ENCODE measurements at places on chromosomes 13 and 19.

DNA sequence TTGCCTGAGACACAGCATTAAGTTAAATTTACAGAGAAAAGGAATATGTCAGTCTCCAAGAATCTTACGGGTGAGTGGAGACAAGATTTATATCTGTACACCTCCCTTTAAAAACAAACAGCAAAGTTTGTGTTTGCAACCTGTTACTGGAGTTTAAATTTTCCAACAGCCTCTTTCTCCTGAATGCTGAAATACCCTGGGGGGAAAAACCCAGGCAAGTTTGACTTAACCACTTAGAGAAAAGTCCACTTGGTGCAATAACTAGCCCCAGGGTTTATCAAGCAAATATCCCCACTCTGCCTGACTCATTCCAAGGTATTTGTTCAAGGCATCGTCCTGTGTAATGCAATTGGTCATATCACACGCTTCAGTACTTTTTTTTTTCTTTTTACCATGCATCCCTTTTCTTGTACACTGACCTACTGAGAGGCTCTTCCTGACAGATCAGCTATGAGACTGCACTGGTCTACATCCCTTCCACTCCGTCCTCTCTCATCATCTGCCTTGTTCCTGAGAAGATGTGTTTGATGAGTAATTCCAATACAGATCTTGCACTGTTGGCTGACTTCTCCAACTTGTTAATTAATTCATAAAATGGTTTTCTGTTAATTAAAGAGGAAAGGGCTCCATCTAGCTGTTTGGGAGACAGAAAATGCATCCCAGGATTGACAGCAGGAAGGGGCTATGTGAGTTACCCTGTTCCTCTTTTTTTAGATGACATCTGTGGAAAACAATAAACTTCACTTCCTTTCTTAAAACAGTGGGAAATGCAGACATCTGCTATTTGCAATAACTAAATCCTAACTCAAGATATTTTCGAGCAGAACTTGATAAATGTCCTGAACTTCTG is 212.5 kb upstream of the IRS2 start:
- DNase-seq = no peak

DNA sequence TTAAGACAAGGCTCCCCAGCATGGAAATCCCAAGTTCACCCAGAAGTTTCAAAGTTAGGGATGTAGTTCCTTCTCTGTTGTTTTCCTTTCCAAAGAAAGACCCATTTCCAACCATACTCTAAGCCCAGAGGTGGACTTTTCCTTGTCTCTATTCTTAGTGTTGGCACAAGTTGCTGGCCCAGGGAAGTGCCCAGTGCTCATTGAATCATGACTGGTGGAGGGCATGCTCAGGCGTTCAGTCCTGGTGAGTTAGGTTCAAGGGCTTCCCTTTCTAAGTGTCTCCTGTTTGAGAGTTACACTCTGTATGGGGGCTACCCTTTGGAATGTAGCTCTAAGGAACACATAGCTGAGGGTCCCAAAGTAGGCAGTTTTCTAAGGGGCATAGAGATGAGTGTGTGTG is 389.5 kb downstream of the KCNRG start:
- DNase-seq = no peak

DNA sequence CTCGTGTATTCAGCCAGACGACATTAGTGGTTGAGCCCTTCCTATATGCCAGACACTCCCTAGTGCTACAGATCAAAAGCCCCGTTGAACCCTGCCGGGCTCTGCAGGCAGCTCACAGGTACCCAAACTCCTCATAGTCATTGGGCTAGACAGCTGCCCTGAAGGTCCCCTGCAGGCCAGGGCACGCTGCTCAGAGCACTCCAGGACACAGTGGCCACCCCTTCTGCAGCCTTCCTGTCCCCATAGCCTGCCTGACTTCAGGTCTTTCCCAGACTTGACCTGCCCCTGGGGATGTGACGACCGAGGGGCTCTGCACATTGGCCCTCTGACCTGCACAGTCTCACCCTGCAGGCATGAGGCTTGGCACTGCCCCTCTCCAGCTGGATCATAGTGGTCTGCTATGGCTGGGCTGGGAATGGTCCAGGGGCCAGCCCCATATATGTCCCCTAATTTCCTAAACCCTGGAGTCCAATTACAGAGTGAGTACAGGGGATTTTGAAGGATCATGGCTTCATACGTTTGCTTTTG is 64.2 kb upstream of the UBAC2 start:
- DNase-seq = no peak

- no peak for DNase-seq
Observed at GRCh38 chr19:3506384-3507340, 551 bp downstream of the FZR1 start.

- no peak for DNase-seq
Observed at GRCh38 chr13:80527400-80527799, 186.5 kb upstream of the SPRY2 start.

GRCh38 chr13:93511011-93511410 is 284.4 kb downstream of the GPC6 start:
- no peak for DNase-seq

DNA sequence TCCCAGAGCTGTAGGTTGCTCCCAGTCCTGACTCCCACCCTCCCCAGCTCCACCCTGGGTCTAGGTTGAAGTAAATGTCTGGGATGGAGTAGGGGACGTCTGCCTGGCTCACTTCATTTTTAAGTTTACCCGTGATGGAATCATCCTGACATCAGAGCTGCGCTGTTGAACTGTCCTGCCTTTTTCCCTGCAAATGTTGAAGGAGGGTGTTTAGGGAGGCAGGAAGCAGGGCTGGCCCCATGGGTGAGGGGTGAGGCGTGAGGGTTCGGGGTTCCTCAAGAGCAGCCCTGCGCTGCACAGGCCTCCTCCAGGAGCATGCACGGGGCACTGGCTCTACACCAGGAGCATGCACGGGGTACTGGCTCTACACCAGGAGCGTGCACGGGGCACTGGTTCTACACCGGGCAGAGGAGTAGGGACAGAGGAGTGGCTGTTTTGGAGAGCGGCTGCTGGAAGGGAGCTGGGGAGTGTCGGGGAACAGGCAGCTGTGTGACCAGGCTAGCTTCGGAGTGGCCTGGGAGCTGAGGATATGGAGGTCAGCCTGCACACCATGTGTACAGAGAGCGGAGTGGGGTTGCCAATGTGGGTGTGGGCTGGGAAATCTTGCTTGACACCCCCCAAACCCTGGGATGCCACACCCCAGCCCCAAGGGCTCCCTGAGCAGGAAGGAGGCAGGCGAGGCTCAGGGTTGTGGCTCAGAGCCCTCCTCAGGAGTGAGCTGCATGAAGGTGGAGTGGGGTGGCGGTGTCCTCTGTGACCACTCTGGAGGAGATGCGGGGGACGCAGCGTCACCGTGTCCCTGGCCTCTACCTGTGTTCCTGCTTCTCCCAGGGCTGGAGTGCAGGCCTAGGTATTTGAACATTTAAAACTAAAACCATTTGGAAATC is 63.3 kb downstream of the GPR12 start:
- no peak for DNase-seq

DNA sequence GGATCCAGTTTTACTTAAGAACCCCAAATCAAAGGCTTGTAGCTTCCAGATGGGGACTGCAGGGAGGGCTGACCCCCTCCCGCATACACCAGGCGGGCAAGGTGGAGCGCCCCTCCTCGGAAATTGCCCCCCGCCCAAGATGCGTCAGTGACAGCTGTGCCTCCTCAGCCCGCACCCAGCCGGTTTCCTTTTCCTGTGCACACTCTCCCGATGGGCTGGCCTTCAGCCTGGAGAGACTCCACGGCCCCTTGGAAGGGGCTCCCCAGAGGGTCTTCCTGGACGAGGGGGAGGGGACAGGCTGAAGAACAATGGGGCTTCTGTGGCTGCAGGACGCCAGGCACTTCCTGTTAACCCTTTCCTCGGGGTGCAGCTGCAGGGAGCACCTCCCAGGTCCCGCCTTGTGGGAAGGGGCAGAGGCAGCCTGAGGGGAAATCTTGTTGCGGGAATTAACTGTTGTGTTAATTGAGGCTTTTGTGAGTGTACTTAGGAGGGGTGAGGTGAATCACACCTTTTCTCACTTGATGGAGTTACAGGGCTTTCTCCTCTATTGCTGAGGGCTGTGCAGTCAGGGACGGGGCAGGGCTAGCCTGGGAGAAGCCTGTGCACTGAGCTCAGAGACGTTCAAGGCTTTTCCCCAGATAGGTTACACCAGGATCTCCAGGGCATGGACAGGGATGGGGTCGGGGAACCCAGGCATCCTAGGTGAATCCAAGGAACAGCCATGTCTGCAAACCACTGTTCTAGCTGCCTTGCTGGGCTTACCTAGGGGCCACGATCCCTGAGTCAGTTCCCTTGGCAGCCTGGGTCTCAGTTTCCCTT is 14.3 kb downstream of the IER2 start:
- DNase-seq = no peak

DNA sequence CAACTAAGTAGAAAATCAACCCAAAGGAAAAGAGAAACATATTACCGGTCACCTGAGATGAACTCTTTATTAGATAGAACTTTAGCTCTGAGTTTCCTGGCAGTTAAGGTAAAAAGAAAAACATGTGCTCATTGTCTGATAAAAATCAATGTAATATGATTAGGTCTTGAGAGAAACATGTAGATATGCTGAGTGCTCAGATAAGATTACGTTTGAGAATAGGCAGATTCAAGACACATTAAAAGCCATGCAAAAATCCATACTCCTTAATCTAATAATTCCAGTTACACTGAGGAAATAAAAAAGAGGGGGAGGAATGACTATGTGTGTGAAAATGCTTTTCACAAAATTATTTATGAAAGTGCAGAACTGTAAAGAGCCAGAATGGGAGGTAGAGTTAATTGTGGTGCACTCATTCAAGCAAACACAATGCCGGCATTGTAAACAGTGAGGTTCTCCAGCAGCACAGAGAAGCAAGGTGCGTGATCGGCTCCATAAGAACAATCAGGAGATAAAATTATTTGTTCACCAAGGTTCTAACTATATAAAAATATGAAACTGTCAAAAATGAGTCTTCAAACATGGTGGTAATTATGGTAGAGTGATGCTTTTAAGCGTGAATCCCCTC is 88.8 kb downstream of the MBNL2 start:
- no peak for DNase-seq

DNA sequence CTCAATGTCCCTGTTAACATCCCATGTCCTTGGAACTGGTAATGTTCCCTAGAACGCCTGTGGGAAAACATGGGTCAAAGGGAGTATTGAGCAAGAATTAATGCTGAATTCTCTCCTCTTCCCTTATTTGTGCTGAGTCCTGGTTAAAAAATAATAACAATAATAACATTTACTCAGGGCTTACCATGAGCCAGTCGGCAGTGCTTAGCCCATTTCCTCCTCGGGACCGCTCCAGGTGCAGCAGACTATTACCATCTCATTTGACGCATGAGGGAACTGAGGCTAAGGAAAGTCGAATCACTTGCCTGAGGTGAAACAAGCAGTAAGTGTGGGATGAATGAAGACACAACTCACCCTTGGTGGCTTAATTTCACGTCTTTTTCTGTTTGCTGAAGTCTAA is 33.6 kb upstream of the SLC15A1 start:
- no peak for DNase-seq

GRCh38 chr19:30064348-30064699 is 122.3 kb downstream of the URI1 start:
- DNase-seq = no peak

DNA sequence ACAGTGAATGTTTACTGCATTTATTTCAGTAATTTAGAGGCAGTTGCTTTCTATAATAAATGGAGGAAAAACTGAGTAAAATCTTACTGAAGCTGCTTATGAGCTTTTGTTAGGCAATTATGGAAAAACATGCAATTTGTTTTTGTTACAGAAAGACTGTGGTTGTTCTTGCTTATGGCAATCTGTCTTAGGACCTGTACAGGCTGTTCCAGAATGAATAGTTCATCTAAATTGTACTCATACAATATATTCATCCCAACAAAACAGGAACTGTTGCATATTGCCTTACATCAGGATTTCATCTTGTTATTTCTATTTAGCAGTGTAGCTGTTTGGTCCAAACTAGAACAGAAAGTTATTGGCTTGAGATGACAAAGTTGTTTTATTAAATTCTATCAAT is 199.2 kb downstream of the NALCN start:
- no peak for DNase-seq

DNA sequence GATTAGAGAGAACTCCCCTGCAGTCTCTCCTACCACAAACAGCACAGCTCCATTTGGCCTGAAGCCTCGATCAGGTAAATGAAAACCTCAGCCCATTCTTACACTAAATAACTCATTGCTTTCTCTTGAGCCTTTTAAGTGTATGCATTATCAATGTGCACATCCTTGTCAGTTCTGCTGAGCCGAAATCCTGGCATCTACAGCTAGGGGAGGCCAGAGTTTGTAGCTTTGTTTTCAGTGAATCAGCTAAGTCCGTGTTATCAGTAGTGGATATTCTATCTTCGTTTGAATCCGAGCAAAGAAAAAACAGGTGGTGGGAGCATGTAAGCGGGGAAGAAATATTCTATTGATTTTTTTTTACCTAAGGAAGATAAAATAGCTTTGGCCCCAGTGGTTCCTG is 84.4 kb downstream of the ESD start:
- peak; percentile 15 for DNase-seq

DNA sequence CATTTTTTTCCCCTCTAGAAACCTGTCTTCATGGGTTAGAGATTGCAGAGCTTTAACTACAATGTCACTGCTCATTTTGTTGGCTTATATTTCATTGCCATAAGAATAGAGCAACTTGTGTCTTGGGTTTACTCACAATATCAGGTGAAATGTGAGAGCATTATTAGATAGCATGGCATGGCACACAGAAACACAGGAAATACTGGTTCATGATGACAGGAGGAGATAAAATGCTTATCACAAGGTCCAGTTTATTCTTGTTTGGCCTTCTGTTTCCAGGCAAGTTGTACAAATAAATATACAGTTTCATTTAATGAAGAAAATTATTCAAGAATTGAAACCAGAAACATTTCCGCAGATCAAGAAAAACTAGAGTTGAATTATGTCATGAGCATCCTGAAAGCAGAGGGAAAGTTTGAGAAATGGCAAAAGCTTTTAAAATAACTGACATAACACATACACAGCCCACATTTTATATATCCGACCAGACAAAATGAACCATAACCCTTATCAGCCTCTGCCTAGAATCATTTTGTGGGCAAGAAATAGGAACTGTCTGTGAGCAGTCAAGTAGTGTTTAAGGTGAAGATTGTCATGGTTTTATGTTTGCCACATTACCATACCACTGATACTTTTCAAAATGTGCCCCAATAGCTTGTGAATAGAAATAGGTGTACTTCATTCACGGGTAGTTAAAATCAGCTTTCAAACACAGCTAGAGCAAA is 297.9 kb upstream of the ARGLU1 start:
- no peak for DNase-seq

DNA sequence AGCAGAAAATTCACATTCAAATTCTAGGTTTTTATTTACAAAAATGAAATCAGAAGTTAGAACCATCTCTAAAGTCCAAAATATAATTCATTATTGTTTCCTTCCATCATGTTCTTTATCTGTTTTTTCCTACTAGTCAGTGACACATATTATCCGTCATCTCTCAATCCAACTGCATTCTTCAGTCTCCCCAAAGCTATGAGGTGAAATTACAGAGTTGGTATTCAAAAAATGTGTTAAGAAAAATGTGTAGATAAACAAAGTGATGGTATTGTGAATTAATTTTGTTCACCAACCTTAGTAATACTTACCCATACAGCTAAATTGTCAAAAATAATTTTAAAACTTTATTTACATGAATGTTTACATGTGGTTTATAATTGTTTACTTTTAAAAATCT is 448.7 kb upstream of the MIR17HG start:
- DNase-seq = no peak

- no peak for DNase-seq
Observed at GRCh38 chr13:46893798-46894560, 2.9 kb downstream of the HTR2A start.

GRCh38 chr19:14475251-14476073 is at the start of gene PTGER1:
Gene PTGER1, minus strand, starts transcription at chr19:14475354. Its CDS starts 1,034 bp downstream, at chr19:14474320.
- DNase-seq = no peak
